M059J (cell line): ENCODE measurements at places on chromosomes 7 and 10. TPM values are rescaled to one million over a fixed set of nuclear protein-coding genes. Genes with fewer than 3 reads are reported as not detected.
A peak's percentile ranks its signal among the peaks of the same experiment; 100 is the strongest.

GRCh38 chr7:153518201-153518984 lies 533.8 kb upstream of the DPP6 start:
- DNase-seq, result no peak

The ANKRD61 gene
- total RNA-seq, result 1.2 TPM in 1 of 2 replicates, not detected in the other

GRCh38 chr7:94403546-94403945 lies 8.9 kb downstream of the COL1A2 start:
- no peak for DNase-seq

DNA sequence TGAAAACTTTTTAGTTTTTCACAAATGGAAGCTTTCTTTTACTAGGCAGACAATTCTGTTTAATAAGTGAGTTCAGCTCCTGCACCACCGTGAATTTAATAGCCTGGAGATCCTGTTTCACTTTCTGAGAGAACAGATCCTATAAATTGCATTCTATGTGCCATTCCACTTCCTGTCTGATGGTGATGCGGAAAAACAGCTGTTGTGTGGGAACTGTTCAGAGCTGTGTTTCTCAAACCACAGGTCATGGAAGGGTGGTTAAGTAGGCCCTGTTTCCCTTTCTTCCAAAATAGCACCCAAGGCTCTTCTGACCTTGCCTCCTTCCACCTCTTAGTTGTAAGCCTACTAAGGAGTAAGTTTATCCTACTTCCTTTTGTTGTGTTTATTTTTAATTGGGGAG lies 97.2 kb upstream of the DKK1 start:
- peak; percentile 80 for DNase-seq

GRCh38 chr7:151245360-151246101 lies 3.0 kb downstream of the SMARCD3 start:
- no peak for DNase-seq

DNA sequence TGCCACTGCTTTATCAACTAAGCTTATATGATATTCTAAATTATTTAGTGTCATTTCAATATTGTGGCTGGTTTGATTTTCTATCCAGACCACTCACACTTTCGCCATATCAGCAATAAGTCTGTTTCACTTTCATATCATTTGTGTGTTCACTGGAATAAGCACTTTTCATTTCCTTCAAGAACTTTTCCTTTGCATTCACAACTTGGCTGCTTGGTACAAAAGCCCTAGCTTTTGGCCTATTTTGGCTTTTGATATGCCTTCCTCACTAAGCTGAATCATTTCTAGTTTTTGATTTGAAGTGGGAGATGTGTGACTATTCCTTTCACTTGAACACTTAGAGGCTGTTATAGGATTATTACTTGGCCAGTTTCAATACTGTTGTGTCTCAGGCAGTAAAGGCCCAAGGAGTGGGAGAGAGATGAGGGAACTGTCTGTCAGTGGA lies 120.9 kb upstream of the NAMPT start:
- DNase-seq, result no peak

DNA sequence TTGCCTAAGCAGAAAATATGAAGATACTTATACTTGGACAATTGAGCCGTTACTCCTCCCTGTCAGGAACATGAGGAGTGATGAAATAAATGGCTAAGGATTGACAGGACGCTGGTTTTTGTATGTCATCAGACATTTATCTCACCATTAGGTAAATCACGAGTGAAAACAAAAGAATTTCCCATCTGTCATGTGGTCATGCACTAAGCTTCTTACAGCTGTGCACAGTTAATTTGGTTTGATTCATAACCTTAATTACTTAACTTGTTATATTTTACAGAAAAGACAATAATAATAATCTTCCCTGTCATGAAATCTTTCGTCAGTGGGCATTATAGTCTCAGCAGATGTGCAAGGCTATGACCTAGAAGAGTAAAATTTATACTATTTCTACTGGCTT lies 266.5 kb downstream of the HGF start:
- DNase-seq, result no peak

The C10orf105 gene
- total RNA-seq, result not detected in 2 replicates

The MBL2 gene
- 0.02 TPM in 1 of 2 replicates, not detected in the other for total RNA-seq

DNA sequence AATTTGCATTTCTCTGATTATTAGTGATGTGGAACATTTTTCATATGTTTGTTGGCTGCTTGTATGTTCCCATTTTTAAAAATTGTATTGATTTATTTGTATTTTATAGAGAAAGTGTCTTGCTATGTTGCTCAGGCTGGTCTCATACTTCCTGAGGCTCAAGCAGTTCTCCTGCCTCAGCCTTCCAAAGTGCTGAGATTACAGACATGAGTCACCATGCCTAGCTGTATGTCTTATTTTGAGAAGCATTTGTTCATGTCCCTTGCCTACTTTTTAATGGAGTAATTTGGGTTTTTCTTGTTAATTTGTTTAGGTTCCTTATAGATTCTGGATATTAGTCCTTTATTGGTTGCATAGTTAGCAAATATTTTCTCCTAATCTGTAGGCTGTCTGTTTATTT lies 214.2 kb upstream of the KAT6B start:
- peak; percentile 21 for DNase-seq

DNA sequence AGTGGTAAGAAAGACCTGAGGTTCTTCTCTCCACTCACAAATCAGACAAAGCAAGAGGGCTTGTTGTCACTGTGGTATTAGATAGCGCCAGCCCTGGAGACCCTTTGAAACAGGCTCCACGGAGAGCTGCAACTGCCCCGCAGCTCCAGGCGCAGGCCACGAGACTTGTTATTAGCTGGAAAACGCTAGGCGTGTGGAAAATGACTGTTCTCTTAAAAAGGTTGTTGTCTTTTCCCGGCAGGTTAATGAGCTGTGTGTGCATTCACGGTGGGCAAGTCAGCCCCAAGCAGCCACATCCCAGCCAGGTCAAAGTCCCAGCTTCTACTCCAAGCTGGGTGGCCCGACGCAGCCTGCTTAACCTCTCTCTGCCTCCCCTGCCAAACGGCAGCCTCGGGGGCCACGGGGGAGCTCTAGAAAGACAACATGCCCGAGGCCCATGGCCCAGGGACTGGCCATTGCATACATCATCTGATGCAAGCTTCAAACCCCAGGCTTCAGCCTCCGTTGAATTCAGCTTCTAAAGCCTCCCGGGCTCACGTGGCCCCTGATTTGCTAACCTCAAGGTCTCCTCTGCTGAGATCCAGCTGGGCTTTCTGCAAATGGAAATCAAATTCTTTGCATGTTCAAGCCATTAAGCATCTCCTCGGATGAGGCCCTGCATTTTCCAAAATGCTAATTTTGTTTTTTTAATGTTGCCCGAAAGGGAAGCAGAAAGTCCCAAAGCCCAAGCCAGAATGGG lies 61.3 kb upstream of the DNAAF5 start:
- DNase-seq, result no peak

The TCAF2 gene
- 2.3 and 3.9 TPM in 2 replicates for total RNA-seq

DNA sequence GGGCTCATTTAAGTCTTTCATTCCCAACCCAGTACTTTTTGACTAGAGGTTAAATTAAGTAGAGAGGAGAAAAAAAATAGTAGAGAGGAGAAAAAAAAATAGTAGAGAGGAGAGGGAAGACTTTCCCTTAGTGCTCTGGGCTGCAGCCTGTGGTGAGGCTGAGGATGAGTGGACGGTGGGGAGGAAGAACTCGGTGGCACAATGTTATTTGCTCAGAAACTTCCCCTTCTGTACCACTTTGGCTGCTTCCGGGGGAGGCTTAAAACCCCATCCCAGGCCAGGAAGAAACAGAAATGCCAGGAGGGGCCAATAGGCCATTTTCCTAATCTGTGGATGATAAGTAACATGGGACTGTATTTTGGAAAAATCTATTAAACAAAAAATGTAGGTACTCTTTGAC lies 14.6 kb upstream of the MLXIPL start:
- DNase-seq, result no peak

GRCh38 chr7:21293771-21294170 lies 134.1 kb upstream of the SP4 start:
- peak; percentile 3 for DNase-seq

The TUBAL3 gene
- total RNA-seq, result not detected in 2 replicates

The SLC29A4 gene
- total RNA-seq, result 3.1 and 6.9 TPM in 2 replicates

- peak; percentile 51 for DNase-seq
Measured at GRCh38 chr7:100544967-100545359, 6.0 kb downstream of the AGFG2 start.

The STN1 gene
- 17.3 and 21.9 TPM in 2 replicates for total RNA-seq

GRCh38 chr7:39084349-39084748 lies 106.6 kb downstream of the POU6F2 start:
- no peak for DNase-seq

DNA sequence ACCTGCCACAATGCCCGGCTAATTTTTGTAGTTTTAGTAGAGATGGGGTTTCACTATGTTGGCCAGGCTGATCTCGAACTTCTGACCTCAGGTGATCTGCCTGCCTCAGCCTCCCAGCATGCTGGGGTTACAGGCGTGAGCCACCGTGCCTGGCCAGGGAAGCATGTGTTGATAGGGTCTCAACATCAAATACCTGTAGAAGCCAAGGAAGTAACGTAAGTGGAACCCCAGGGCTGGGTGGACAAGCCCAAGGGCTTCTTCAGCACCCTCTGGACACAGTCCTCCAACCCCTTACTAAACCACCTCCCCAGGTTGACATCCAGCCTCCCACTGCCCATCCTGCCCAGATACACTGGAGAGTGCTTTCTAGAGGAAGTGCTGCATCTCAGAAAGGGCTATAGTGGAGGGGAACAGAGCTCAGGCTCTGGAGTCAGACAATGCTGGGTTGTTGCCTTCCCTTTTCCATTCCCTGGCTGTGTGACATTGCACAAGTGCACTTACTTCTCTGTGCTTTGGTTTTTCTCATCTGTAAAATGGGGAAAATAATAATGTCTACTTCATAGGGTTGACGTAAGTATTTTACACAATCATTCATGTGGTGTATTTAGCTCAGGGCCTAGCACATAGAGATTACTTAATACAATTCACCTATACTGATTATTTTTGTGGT lies 73.9 kb upstream of the KAT6B start:
- no peak for DNase-seq

DNA sequence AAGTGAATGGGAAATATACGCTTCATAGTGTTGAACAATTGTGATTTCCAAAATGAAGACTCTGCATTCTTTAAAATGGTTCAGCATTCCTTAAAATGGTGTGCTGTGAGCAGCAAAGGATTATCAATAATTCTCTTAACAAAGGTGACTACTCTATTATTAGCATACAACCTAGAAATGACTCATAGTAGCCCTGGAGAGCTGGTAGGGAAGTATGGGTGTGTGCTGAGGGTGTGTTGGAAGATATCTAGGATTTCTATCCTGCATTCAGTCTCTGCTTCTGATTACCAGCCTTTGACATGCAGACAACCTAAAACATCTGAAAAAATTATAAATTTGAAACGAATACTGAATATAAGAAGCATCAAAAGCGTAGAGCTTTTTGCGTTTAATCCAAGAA lies 72.5 kb downstream of the SEMA3D start:
- peak; percentile 49 for DNase-seq

DNA sequence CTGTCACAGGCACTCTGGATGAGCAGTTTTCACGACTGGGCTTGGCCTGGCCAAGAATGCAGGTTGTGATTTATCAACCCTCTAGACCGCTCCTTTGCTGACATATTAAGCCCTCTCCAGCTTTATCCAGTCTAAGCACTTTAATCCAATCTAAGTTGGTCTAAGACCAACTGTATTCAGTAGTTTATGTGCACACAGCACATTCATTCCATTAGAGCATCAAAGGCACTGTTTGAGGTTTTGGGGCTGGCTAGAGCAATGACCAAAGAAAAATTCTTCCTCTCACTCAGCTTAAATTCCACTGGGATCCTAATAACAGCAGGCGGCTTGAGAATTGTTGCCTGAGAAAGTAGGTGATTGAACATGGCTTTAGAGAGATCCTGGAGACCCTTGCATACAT lies 176.0 kb upstream of the INSYN2A start:
- no peak for DNase-seq

DNA sequence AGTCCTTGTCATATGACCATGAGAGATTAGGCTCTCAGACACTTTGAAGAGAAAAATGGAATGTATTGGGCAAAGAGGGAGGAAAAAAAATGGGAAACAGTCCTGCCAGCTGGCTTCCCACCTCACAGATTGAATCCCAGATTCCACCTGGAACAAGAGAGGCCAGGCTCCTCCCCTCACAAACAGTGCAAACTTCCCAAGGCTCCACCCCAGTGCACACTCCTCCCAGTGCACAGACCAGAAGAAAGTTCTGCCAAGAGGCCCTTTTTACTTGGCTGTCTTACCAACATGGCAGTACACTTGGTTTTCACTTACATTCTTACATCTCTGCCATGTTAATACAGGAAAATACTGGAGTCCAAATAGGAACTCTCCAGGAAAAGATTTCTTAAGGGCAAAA lies 202.3 kb downstream of the AHR start:
- peak; percentile 28 for DNase-seq

The SLC26A5 gene
- not detected in 2 replicates for total RNA-seq

- peak; percentile 5 for DNase-seq
Measured at GRCh38 chr7:71237945-71238344, 106.0 kb downstream of the GALNT17 start.

- DNase-seq, result no peak
Measured at GRCh38 chr7:118214833-118215182, 9.7 kb upstream of the ANKRD7 start.

GRCh38 chr7:157969995-157970394 lies 617.6 kb downstream of the PTPRN2 start:
- no peak for DNase-seq

GRCh38 chr7:30824821-30825720 lies 53.9 kb downstream of the MINDY4 start:
- no peak for DNase-seq

GRCh38 chr10:78278058-78278404 lies 244.4 kb downstream of the RPS24 start:
- peak; percentile 50 for DNase-seq

The HOXA3 gene
- 0.86 and 8.6 TPM in 2 replicates for total RNA-seq

- DNase-seq, result no peak
Measured at GRCh38 chr10:106741006-106741530, 423.4 kb downstream of the SORCS1 start.

The CLDN4 gene
- 0.62 and 1.1 TPM in 2 replicates for total RNA-seq

DNA sequence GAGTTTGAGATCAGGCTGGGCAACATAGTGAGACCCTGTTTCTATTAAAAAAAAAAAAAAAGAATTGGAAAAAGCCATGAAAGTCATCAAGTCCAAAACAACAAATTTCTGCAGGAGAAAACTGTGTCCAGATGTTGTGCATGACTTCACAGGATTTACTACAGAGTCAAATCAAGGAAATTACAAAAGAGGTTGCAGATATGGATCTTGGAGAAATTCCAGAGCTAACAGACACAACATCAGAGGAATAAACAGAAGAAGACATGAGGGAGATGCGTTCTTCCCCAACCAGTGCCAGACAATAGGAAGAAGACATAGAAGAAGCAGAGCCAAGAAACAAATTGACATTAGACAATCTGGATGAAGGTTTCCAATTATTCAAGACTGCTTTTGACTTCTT lies 24.3 kb upstream of the KCNIP2 start:
- no peak for DNase-seq

DNA sequence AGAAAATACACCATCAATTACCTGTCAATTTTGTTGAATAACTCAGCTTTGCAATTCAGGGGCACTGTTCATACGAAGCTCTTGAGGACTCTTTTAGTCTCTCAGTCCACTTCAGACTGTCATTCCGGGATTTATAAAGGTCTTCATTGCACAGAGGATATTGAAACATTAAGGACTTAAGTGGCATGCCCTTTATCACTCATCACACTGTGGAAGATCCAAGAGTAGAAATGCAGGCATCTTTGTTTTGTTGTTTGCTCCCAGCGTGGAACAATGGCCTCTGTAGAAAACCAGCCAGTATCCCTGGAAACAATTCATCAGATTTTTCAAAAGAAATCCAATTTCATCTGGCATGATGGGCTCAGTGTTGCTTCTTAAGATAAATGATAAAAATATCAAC lies 66.3 kb upstream of the LRGUK start:
- no peak for DNase-seq

- no peak for DNase-seq
Measured at GRCh38 chr7:2005786-2006185, 227.0 kb downstream of the MAD1L1 start.
